ENCODE measurements at places on chromosomes 6 and 20.

DNA sequence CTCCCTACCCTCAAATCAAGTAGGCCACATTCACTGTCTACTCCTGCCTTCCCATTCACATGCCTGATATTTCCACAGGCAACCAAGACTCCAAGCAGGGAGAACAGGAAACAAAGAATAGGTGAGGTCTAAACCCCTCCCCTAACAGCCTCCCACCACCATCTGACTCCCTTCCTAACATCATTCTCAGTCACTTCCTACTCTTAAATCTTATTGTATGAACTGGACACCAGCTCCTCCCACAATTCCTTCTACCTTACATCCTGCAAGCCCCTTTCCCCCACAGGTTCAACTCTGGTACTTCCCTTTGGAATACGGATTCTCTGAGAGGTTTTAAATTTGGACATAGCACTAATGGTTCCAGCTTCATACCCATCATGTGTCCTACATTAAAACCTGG, 944 bp upstream of the C6orf136 start:
- DNase-seq = no peak

GRCh38 chr6:136728976-136729515, 63.2 kb downstream of the MAP3K5 start:
- DNase-seq = no peak

DNA sequence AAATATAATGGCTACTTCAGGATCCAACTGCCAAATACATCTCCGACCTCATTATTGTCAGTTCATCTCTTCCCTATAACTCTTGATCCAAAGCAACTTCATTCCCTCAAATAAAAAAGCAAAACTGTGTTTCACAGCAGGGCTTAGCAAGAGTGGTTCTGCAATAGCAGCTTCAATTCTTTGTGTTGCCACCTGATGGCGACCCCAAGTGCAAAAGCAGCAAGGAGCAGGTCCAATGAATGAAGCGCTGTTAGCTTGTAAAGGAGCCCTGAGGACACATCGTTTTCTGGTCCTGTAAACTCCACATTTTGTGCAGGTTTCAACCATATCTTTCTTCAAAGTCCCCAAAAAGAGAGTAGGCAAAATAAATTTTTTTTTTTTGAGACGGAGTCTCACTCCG, 19.6 kb downstream of the RTN4IP1 start:
- no peak for DNase-seq

DNA sequence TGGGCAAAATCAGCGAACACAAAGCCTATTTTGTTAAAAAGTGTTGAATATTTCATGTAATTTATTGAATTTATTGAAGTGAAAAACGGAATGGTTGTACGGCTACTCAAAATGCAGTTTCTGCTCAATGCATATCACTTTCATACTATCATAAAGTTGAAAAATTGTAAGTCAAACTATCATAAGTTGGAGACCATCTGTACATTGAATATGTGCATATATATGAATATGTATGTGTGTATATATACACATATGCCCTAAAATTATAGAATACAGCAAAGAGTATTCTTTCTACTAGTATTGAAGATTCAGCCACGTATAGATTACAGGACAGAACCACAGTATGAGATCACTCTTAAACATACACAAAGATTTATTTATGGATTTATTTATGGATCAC, 499.0 kb upstream of the SULF2 start:
- DNase-seq = no peak

DNA sequence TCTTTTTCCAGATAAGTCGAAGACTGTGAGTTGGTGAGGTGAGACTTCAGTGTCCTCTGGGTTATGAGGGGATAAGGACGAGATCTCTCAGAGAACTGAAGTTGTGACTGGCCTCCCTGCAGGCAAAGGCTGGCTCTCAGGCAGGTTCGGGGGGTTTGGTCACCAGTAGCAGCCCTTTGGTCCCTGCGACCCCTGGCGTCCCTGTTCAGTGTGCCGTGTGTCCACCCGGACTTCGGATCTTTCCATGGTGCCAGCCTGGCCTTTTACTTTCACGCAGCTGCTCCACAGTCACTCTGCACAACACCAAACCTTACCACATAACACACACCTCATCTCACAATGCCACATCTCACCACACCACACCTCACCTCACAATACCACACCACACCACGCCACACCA, 131.9 kb downstream of the ERMARD start:
- DNase-seq = no peak

DNA sequence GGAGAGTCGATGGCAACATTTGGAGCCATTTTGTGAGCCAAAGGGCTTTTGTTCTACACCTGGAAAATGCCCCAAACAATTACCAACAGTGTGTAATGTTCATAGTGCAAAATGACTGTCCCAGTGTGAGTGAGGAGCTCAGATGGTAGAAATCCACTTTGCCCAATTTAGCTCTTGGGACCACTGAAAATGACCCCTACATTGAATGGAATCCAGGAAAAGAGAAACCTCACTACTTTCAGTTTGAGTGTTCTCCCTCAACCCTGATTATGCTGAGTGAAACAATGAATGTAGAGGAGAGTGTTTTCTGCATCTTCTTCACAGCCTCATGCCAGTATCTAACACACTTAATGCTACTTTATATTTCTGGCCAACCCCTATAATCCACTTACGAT, 84.9 kb upstream of the NRN1 start:
- DNase-seq = no peak

DNA sequence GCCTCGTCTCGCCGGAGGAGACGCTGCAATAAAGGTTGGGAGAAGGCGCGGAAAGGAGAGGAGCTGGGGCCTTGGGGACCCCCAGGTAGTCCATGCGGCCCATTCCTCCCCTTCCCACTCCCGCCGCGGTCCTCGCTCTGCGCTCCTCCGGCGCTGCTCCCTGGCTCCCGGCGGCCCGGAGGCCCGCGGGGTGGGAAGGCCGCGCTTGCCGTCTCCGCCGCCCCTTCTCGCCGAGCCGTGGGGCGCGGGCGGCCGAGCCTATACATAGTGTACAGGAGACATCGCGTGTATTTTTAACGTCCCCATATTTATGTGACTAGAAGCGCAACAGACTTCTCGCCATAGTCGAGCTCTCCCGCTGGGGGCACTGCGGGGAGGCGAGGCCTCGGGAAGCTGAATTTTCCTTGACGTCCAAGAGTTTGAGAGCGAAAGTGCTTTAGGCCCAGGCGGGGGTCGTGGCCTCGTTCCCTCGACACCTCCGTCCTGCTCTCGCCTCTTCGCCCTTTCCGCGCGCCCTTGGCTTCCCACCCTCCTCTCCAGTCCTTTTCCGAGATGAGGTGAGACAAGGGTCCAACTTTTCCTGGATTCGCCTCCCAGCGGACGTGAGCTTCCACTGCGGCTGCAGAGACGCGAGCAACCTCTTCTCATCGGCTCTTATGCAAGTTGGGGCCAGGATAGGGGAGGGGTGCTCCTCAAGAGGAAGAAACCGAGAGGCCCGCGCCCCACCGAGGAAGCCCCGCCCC, 29.0 kb downstream of the SLC12A5 start:
- DNase-seq = peak; percentile 46

GRCh38 chr6:36822506-36823269, 16.6 kb downstream of the CPNE5 start:
- DNase-seq = no peak

DNA sequence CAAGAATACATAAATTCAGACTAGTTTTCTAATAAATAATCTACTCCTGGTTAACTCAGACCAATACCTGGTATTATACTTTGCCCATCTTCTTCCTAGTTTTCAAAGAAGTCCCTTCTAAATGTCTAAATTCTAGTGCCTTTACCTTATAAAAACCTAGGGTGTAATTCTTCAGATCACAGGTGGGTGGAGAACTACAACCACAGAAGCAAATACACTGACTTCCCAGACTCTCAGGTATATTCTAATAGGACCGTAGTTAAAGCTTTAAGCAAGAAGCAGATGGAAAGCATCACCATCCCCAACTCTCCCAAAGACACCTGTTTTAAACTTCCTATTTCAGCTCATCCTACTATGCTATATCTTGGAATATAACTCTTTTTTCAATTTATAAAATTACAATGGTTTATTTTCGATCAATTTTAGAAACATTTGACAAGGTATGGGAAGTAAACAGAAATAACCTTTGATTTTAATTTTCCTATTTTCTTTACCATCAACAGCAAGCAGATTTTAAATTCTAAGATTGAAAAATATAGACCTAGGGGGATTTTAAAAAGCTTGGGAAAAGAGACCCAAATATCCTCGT, 15.8 kb downstream of the MAN1A1 start:
- DNase-seq = no peak

DNA sequence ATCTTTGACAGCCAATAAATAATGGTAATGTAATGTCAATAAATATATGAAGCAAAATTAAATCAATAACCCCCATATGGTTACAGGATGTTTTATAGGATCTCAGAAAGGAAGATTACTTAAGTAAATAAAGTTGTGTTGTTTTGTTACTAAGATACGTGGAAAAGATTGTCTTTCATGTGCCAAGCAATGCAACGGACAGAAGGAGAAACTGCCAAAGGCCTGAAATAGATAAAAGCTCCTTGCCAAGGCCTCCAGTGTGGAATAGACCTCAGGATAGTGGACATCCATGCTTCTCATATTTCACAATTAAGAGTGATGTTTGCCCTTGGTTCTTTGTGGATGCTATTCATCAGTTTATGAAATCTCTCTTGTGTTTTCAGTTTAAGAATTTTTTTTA, 16.4 kb upstream of the FNDC1 start:
- no peak for DNase-seq

GRCh38 chr6:151339369-151339768, 52.0 kb downstream of the ZBTB2 start:
- DNase-seq = no peak

- no peak for DNase-seq
Observed at GRCh38 chr6:6816716-6817115, 228.2 kb downstream of the LY86 start.

DNA sequence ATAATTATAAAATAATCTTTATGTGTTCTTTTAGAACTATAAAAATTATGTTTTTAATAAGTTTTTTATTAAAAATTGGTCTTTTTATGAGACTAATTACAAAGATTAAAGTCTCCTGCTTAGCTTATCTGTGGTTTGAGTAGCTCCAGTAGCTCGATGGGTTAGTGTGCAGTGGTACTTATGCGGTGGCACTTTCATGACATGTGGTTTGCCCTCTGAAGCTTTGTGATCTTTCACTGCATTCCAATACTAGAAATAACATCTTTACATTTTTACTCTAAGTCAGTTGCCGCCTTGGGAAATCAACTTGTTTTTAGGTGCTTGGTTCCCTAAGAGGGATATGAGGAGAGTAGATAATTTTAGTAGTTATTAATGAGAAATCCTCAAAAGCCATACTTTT, 699.5 kb upstream of the FLRT3 start:
- no peak for DNase-seq

- no peak for DNase-seq
Observed at GRCh38 chr20:4060856-4061695, 45.7 kb upstream of the RNF24 start.

DNA sequence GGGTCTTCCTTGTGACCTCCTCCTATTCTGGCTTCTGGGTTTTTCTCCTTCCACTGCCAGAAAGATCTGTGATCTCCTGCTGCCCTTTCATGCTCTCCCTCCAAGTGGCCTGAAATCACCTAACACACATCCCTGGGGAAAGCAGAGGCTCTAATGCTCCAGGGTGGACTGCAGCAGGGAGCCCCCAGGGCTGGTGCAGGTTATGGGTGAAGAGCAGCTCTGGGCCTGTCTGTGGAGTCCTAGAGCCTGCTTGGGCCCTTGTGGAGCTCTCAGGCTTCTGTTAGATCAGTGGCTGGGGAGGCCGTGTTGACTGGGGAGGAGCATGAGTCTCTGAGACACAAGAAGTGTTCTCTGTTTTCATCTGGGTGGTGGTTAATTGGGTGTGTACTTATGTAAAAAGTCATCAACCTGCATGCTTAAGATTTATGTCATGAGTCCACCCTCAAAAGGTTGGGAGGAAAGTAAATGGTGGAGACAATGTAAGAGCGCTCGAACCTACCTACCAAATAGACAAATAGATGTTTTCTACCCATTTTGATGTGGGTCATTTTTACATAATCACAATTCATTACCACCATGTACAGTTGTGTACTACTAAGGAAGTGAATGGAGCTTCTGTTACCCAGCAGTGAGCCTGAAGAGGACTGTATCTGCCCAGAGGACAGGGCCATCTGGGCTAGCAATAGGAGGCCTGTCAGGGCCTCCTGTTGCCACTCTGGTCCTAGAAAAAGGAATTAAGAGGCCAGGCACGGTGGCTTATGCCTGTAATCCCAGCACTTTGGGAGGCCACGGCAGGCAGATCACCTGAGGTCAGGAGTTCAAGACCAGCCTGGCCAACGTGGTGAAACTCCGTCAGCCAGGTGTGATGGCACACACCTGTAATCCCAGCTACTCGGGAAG, 32.0 kb upstream of the RNF8 start:
- DNase-seq = no peak

DNA sequence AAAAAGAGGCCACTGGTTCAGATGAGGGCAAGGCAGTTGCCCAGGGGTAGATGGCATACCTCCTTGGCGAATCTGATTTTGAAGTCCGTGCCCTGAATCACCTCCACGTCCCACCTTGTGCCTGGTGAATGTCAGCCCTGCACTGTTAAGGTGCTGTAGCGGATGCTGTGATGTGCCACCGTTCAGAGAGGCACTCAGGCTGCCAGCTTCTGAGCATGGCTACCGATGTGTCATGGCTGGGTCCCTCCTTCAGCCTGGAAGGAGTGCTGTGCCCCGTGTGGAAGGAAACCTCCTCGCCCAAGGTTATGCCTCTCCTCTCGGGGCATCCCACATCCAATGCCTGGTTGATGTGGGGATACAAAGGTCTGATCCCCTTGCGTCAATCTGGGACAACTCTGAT, 43.6 kb downstream of the UST start:
- DNase-seq = no peak

DNA sequence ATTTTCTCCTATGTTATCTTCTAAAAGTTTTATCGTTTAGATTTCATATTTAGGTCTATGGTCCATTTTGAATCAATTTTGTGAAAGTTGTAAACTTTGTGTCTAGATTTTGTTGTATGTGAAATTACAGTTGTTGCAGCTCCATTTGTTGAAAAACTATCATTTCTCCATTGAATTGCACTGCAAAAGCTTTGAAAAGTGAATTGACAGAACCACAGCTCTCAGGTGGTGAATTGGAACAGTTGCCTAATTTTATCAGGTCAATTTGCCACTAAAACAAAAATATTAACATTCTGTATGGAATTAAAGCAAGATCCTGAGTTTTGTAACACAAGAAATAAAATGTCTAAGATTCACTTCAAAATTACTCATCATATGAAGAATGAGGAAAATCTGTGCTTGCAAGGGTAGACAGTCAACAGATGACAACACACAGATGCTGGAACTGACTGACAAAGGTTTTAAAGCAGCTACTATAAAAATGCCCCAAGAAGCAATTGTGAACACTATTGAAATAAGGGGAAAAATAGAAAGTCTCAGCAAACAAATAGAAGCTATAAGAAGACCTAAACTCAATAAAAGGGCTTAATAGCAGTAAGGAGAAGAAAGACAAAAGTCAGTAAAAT, 346.7 kb downstream of the PAX1 start:
- DNase-seq = peak; percentile 51

- no peak for DNase-seq
Observed at GRCh38 chr20:47603260-47603659, 101.6 kb downstream of the NCOA3 start.

- DNase-seq = no peak
Observed at GRCh38 chr20:1490643-1491195, 501 bp downstream of the SIRPB2 start.

GRCh38 chr20:9829835-9830234, 9.0 kb downstream of the PAK5 start:
- no peak for DNase-seq

GRCh38 chr6:141587482-141588266, 545.1 kb upstream of the GJE1 start:
- peak; percentile 84 for DNase-seq

All from fibroblast of skin of right biceps (primary cell).